ENCODE measurements at places on chromosomes 4 and X.

GRCh38 chr4:170420255-170420693, 330.5 kb upstream of the AADAT start:
- DNase-seq, result peak; percentile 97

DNA sequence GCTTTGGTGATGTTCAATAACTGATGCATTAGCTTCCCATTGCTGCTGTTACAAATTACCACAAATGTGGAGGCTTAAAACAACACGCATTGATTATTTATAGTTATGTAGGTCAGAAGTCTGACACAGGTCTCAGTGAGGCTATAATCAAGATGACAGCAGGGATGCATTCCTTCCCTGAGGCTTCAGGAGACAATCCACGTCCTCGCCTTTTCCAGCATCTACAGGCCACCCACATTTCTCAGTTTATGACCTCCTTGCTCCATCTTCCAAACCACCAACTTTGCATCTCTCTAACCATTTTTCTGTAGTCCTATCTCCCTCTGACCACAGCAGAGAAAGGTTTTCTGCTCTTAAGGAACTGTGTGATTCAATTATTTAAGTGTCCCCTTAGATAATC, 92.5 kb downstream of the GASK1B start:
- no peak for DNase-seq

DNA sequence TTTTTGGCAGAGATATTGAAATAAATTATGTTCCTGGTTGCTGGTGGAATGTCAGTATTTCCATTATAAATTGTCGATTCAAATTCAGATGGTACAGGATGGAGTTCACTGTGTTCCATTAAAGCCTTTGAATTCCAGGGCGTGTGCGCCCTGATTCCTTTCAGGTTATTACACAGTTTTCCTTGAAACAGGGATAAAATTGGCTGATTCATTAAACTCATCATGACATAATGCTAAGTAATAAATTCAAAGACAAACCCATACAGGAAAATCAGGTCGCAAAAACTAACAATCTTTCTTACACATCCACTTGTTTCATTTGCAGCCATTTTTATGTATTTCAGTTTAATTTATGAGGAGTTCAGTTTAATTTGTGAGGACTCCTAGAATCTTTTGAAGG, 51.1 kb downstream of the RWDD4 start:
- no peak for DNase-seq

DNA sequence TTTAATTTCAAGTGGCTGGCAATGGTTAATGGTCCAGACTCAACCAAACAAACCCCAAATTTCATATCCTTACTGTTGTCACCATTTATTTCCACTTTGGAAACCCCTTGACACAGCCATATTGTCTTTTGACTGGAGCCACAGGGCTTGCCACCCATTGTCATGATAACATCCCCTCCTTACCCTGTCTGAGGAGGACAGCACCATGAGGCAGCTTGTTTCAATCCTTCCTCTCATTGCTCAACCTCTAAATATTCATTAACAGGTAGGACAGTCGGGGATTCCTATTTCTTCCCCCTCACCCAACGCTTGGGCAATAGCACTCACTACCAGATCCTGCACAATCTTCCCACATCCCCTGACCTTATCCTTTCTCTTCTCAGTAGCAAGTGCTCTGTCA, 92.1 kb downstream of the CEP135 start:
- DNase-seq, result no peak

DNA sequence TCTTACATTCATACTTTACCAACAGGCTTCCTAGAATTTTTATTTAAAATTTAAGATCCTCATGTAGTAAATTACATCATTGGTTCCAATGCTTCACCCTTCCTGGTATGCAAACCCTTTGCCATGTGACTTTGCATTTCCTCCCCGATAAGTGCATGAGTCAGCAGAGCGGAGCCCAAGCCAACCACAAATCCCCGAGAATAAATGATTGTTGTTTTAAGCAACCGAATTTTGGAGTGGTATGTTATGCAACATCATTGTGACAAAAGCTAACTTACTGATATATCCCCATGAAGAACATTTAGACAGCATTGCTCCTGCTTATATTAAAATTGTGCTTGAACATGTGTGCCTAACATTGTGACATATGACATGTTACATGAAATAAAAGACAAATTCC, 199.4 kb upstream of the DDX53 start:
- peak; percentile 56 for DNase-seq

DNA sequence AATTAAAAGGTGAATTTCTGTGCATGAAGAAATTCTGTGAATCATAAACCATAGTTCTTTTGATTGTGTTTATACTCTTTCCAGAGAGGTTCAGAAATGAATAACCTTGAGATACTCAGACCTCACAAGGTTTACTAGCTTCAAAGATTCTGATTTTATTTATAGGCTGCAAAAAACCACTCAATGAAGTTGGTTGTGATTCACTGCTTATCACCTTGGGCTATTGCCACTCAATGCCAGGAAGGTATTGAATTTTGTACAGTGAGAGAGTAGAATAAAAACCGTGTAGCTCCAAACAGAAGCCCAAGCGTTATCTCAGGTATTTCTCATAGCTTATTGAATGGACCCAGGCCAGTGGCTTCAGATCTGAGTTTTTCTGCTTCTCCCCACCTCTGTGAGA, 118.7 kb downstream of the FHIP1A start:
- no peak for DNase-seq

DNA sequence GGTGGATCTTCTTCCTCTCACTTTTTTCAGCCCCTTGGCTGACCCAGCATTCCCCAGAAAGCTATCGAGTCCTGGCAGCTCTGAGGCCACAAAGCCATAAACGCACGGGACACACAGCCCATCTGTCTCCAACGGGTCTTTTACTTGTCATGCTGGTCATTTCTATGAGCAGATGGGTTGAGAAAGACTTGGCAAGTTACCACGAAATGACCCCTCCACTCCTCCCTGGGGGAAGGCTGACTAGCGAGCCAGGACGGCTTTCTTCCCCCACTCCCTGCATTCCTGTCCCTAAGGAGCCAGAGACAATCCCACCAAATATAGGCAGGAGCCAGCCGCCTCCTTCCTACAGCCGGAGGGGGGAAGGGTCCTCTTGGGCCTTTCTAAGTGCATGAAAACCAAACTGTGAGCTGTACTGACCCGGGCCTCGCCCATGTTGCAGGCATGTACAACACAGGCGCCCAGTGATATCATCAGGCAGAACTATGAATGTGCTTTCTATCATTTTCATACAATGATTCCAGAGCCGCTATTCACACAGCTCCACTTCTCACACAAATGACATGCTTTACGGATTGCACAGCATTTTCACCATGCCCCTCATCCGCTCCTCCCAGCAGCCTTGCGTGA, 28.6 kb downstream of the AFAP1 start:
- DNase-seq, result no peak

DNA sequence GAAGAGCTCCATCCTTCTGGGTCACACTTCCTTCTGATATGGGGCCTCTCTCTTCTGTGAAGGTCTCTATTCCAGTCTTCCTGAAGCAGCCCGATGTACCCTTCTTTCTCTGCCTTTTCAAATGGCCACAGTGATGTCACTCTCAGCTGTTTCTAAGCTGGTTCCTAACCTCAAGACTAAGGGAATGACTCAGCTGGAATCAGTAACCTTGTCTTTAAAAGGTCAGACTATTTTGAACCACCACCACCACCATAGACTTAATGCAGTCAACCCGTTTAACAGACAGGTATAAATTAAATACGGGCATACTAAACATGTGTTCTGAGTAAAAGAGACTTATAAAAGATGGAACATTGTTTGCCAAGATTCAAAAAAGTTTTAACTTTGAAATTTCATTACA, 121.0 kb downstream of the PPA2 start:
- no peak for DNase-seq

DNA sequence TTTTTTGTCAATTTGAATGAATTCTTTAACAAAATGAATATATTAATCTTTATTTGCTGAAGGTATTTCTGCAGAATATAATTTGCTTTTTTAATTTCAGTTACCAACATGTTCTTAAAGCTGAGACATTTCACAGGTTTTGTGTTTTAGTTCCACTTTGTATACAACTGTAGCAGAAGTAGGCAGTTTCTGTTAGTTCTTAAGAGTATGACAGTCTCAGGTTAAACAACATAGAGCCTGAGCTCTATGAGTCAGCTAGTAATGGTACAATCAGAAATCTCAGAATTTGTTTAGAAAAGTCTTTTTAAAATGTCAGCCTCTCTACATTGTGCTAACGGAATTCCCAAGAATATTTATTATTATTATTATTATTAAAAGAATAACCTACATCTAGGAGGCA, 50.4 kb downstream of the GSTCD start:
- no peak for DNase-seq

GRCh38 chr4:184287697-184288255, 70.1 kb upstream of the ENPP6 start:
- no peak for DNase-seq

DNA sequence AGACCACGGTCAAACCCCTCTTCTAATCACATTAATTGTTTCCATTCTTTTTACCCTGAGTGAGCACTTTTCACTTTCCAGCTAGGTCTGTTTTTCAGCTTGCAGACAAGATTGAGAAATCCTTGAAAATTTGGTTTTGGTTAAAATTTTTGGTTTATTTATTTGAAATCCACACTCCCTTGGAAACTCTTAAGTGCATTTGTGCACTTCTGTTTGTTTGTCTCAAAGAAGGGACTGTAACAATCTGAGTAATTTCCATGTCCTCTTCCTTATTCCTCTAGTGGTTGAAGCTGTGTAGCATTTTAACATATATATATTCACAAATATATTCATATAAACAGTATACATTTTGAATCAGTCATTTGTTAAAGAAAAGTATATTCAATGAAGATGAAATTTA, 333.3 kb downstream of the ANK2 start:
- no peak for DNase-seq

- no peak for DNase-seq
These were observed 284.1 kb upstream of the AMOT start for GRCh38 chrX:113124693-113125092.

GRCh38 chr4:123444290-123444731, 47.7 kb downstream of the SPRY1 start:
- peak; percentile 93 for DNase-seq

GRCh38 chr4:123120473-123120872, 198.1 kb upstream of the NUDT6 start:
- DNase-seq, result no peak

GRCh38 chrX:68852046-68852445, 23.2 kb downstream of the EFNB1 start:
- no peak for DNase-seq

- no peak for DNase-seq
These were observed 1085.3 kb upstream of the PCDH10 start for GRCh38 chr4:132063829-132064228.

- no peak for DNase-seq
These were observed 24.3 kb downstream of the HADH start for GRCh38 chr4:108013955-108014354.

GRCh38 chr4:39469429-39470077, 10.7 kb downstream of the LIAS start:
- DNase-seq, result peak; percentile 92

DNA sequence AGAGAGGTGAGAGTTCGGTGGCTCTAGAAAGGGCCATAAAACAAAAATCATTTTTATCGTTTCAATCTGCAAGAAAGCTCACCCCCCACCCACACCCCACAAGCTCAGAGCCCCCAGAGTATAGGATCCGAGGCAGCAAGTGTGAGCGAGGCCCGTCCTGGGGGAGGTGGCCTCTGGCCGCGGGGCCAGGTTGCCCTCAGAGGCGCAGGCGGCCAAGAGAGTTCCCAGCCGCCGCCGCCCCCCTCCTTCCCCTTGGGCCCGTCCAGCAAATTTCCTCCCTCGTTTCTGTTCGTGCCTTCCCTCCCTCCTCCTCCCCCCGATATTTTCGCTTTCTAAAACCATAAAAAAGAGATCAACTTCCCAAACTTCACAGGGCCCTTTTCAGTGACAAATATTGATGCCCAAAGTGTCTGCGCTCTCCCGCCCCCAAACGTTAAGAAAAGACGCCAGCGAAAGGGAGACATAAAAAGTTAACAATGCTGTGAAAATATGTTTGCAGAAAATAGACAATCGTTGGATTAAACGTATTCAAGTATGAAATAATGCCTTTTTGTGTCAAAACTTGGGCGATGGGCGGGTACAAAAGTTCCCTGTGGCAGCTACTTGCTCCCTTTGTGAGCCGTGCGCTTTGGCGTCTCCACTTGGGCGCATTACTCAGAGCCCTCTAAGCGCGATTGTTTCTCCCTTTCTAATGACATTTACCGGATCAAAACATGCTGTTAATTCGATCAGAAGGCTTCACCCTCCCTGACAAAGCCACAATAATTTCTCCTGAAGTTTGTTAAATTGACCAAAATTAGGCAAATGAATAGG, 1.1 kb upstream of the HELT start:
- no peak for DNase-seq

- peak; percentile 68 for DNase-seq
These were observed 35.3 kb upstream of the WAS start for GRCh38 chrX:48648336-48648751.

DNA sequence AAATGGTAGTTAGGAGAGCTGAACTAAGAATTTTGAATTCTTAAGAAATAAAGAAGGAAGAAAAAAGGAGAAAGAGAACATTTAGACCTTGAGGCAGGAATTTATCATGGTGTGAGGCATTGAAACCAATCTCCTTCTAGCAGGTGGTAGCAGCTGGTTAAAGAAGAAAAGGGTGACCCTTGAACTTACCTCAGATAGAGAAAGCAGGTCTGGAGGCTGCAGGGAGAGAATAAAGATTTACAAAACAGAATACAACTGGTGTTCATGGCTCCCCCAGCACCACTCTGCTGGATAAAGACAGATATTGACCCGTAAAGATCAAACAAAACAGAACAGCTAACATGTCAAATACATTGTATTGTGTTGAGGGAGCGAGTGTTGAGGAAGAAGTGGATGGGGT, 56.0 kb downstream of the NCAPG start:
- DNase-seq, result no peak

DNA sequence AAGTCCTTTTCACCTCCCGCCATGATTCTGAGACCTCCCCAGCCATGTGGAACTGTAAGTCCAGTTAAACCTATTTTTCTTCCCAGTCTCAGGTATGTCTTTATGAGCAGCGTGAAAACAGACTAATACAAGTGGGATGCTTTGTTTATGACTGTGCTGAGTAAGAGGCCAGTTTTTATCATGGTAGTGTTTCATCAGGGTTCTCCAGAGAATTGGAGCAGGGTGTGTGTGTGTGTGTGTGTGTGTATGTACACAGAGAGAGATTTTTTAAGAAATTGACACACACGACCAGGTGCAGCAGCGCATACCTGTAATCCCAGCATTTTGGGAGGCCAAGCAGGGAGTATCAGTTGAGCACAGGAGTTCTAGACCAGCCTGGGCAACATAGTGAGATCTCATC, 34.6 kb upstream of the SLC2A9 start:
- no peak for DNase-seq

- DNase-seq, result no peak
These were observed 15.1 kb upstream of the GABRA2 start for GRCh38 chr4:46404981-46405380.

GRCh38 chr4:111011458-111011857, 388.6 kb upstream of the PITX2 start:
- DNase-seq, result no peak

- DNase-seq, result no peak
These were observed 34.7 kb downstream of the SLC25A5 start for GRCh38 chrX:119502727-119503483.

Measured in KBM-7 (cell line).